ENCODE measurements at places on chromosomes 13 and 19.
A peak's percentile ranks its signal among the peaks of the same experiment; 100 is the strongest.

DNA sequence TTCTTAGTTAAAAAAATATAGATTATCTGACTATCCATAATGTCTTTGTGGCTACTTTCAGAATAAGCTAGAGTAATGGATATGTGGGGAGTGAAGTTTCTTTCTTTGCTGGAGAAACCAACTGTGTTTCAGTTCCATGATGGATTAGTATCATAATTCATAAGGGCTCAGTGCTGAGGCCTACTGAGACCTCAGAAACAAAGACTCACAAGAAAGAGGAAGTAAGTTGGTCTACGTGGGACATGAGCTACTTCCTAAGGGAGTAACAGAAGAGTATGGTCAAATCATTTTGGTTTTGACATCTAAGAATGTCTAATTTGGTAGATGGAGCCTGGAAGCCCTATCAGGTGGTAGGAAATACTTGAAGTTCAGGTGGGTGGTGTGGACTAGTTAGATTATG, 99.0 kb upstream of the HTR2A start:
- DNase-seq: no peak

GRCh38 chr13:96475103-96475502, 385.2 kb downstream of the HS6ST3 start:
- no peak for DNase-seq

GRCh38 chr13:95099541-95099940, 201.7 kb downstream of the ABCC4 start:
- DNase-seq: no peak

GRCh38 chr13:91369441-91369831, 21.9 kb downstream of the MIR17HG start:
- DNase-seq: no peak

- DNase-seq: no peak
Observed at GRCh38 chr19:13899393-13899792, 6.5 kb downstream of the BRME1 start.

GRCh38 chr19:45180936-45181335, 2.4 kb downstream of the BLOC1S3 start:
- DNase-seq: no peak

GRCh38 chr19:1076951-1077350, 10.0 kb downstream of the ARHGAP45 start:
- DNase-seq: peak; percentile 69

DNA sequence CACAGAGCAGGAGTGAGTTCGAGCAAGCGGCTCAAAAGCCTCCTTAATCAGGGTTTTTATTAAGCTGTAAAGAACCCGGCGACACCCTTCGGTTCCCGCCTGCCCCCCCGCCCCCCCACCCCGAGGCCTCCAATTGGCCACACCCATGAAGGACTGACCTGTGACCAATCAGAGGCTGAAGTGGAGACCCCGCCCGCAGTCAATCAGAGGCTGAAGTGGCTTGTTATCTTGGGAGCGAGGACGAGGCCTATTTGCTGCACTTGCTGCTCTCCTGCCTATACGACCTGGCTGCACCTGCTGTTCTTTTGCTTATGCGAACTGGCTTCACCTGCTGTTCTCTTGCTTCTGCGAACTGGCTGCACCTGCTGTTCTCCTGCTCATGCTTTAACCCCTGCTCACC, 844.9 kb downstream of the OLFM4 start:
- DNase-seq: no peak

GRCh38 chr13:60000081-60000480, 163.6 kb downstream of the DIAPH3 start:
- no peak for DNase-seq

DNA sequence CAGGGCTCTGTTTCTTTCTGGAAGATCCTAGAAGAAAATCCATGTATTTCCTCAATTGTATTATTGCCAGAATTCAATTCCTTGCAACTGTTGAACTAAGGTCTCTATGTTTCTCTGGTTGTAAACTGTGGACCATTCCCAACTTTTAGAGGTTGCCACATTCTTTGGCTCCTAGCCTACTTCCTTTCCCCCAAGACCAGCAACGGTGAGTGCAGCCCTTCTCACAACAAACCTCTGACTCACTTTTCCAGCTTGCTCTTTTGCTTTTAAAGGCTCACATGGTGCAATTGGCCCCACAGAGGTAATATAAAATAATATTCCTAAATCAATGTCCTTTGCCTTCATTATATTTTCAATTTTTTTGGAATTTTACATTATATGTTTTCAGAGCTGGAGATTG, 371.3 kb downstream of the SLITRK5 start:
- DNase-seq: no peak

GRCh38 chr19:35859414-35859813, 2.7 kb downstream of the KIRREL2 start:
- DNase-seq: no peak

DNA sequence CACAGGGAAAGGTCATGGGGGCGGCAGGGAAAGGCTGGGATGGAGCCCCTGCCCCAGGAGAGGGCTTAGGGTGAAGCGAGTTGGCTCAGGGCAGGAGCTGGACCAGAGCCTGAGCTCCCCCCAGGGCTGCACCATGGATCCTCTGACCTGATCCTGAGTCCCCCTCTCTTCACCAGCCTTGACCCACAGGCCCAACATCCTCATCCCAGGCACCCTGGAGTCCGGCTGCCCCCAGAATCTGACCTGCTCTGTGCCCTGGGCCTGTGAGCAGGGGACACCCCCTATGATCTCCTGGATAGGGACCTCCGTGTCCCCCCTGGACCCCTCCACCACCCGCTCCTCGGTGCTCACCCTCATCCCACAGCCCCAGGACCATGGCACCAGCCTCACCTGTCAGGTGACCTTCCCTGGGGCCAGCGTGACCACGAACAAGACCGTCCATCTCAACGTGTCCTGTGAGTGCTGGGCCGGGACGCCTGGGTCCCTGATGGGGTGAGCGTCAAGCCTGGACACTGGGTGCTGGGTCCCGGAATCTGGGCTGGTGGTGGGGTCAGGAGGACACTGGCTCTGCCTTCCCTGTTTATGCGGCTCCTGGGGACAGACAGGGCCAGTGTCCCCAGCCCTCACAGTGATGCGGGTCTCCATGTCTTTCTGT, 842 bp downstream of the SIGLEC9 start:
- no peak for DNase-seq

DNA sequence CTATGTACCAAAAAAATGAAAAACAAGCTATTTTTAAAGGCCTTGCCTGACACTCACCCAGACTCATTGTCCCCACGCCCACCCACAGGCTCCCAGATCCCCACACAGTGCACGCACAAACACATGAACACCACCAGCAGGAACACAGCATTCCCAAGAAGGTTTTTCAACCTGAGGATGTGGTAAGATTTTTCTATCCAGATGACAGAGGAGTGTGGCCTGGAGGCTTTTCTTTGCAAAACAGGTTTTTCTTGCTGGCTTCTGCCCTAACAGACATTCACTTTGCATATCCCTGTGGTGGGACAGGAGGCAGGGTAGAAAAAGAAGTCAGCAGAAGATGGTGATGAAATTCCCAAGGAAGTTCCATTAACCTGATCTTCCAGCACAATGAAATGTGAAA, 97.8 kb downstream of the KLF12 start:
- no peak for DNase-seq

GRCh38 chr19:329876-330275, 14.7 kb downstream of the MIER2 start:
- no peak for DNase-seq

DNA sequence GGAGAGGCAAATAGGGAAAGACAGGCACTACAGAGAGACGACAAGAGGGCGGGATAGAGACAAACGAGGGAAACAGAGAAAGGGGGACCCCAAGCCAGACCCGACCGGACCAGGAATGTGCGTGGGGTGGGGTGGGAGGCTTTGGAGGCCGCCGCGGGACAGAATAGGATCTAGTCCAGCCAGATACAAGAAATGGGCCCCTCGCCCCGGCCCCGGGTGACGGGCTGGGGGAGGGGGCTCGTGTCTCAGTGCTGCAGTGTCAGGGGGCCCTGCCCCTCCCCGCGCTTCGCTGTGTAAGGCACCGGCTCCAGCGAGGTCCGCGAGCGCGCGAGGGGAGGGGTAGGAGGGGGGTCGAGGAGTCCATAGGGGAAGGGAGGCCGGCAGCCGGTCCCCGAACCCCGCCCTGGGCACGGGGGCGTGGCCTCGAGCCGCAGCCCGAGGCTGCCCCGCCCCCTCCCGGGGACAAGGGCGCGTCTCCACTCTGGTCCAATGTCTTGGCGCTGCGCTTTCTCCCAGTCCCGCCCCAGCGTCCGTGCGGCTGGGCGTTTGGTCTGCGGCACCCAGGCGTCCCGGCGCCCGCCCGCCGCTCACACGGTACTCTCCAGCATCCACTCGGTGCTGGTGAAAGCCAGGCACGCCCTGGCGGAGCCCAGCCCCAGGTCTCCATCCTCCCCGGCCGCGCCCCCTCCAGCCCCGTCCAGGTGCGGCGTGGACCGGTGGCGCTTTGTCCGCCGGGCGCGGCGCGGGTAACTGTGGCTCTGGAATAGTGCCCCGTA, 11.0 kb downstream of the IFNL1 start:
- DNase-seq: peak; percentile 47

- no peak for DNase-seq
Observed at GRCh38 chr13:26957182-26957581, 196.6 kb upstream of the GPR12 start.

DNA sequence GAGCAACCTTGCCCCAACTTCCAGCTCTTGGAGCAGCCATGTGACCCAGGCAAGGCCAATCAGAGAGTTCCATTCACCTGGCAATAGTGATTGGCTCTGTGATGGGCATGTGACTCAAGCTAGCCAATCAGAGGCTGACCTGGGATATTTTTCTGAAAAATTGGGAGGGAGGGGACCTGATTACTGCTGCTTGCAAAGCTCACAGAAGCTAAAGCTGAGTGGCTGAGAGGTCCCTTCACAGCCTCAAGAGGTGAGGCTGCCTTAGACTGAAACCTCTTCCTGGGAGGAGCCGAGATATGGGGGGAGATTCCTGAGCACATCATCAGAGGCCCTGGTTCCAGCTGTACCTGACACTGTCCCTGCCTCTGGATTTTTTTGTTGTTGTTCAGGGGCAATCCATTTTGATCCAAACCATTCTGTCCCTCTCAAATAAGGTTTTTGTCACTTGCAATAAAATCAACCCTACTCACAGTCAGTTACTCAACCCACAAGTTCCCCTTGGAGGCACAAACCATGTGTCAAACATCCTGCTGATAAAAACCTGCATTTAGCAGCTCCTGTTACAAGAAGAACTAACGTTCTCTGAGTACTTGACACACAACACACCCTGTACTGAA, 4.8 kb downstream of the CIB3 start:
- DNase-seq: no peak

DNA sequence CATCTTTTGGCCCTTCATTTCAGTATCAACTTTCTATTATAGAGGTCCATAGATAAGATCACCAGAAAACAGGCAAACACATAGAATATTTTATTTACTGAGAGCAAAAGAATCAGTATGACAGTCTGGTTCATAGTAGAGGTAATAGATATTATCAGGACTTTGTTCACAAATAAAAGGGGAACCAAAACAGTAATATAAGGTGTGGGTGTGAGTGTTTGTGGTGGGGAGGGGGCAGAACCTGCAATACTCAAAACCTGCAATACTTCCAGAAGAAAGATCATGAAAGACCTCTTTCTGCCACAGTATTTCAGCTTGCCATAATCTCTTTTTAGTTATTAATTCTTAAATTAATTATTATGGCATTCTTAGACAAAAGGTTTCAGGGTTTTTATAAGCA, 578.7 kb upstream of the SLITRK1 start:
- no peak for DNase-seq

- peak; percentile 43 for DNase-seq
Observed at GRCh38 chr13:42894765-42895243, 97.2 kb downstream of the EPSTI1 start.

DNA sequence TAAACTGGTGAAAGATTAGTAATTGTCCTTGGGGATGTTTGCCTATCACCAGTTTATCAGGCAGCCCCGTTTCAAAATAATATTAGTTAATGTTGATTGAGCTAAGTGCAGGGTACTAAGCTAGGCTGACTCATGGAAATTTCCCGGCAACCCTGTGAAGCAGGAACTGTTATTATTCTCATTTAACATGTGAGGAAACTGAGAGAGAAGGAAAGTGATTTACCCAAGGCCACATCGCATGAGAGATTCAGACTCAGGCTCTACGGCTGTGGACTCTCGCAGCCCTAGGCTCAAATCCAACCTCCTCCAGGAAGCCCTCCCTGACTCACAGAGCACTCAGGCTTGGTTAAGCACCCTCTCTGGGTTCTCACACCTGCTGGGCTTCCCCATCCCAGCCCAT, 19.7 kb downstream of the CLPTM1 start:
- no peak for DNase-seq

- DNase-seq: no peak
Observed at GRCh38 chr13:49584771-49585182, 581 bp downstream of the RCBTB1 start.

- DNase-seq: no peak
Observed at GRCh38 chr13:27298849-27299248, 28.2 kb downstream of the RASL11A start.

DNA sequence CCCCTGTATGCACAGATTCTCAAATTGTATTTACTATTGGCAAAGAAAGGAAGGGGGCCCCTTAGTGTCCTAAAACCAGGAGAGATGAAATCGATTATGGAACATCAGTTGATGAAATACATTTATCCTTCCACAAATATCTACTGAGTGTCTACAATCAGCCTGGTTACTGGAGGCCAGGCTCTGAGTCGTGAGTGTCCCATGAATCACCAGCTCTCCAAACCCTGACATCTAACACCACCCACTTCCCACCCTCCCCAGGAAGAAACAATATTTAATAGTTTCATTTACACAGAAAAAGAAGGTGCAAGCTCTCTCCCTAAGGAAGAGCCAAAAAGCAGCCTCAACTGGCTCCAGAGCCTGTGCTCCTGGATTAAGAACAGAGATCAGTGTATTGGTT, 25.2 kb downstream of the KCTD15 start:
- no peak for DNase-seq

DNA sequence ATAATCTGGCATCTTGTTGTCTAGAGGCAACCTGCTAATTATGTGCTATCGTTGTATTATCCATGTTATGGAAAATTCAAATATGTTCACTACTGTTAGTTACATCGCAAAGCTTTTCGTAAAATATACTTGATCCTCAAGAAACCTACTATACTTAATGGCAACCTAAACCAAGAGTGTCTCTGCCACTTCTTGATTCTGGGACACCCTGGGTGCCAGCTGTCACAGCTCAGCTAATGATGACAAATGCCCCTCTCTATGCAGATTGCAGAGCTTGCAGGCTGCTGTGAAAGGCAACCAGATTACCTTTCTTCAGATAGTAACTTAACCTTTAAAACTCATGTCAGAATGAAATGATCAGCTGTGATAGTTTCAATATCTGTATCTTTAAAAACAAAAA, 8.9 kb upstream of the MAB21L1 start:
- DNase-seq: no peak

GRCh38 chr13:95474992-95475391, 77.5 kb upstream of the CLDN10 start:
- DNase-seq: no peak

- no peak for DNase-seq
Observed at GRCh38 chr19:41319500-41320184, 9.7 kb downstream of the CCDC97 start.

GRCh38 chr19:35041548-35042055, at the start of gene HPN:
Gene HPN (plus strand): TSS chr19:35041721. CDS start chr19:35042507, 786 bp downstream.
- DNase-seq: no peak
